ENCODE measurements at places on chromosomes 12 and 14.

DNA sequence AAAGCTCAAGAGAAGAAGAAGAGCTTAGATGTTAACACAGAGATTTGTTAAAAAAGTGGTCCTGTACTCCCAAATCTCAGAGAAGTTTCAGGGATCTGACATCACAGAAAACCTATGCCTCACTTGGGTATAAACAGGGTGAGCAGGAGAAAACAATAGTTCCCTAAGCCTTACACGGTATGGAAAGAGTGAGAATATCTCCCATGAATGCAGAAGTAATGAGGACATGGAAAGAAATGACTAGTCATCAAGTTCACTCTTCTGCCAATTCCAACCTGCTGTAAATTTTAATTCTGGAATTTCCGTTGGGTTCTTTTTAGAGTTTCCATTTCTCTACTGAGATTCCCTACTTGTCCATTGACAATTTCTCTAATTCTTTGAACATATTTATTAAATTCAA is 6.2 kb upstream of the PTGER2 start:
- DNase-seq: no peak

DNA sequence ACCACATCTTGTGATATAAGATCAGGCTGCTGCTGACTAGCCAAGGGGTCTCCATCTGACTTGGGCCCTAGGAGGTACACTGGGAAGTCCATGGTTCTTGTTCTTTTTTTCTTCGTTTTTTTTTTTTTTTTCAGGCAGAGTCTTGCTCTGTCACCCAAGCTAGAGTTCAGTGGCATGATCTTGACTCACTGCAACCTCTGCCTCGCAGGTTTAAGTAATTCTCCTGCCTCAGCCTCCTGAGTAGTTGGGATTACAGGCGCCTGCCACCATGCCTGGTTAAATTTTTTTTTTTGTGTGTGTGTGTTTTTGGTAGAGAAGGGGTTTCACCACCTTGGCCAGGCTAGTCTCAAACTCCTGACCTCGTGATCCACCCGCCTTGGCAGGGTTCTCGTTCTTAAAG is 178.2 kb downstream of the RMST start:
- DNase-seq: no peak

GRCh38 chr12:53172352-53172751 is 8.2 kb upstream of the ZNF740 start:
- DNase-seq: no peak

GRCh38 chr14:91154851-91155625 is 41.2 kb downstream of the DGLUCY start:
- no peak for DNase-seq

GRCh38 chr14:23542261-23542660 is 9.3 kb downstream of the ZFHX2 start:
- DNase-seq: no peak

GRCh38 chr12:92208613-92209121 is 63.0 kb upstream of the BTG1 start:
- DNase-seq: no peak

GRCh38 chr12:59874781-59875180 is 279.0 kb downstream of the SLC16A7 start:
- DNase-seq: no peak

DNA sequence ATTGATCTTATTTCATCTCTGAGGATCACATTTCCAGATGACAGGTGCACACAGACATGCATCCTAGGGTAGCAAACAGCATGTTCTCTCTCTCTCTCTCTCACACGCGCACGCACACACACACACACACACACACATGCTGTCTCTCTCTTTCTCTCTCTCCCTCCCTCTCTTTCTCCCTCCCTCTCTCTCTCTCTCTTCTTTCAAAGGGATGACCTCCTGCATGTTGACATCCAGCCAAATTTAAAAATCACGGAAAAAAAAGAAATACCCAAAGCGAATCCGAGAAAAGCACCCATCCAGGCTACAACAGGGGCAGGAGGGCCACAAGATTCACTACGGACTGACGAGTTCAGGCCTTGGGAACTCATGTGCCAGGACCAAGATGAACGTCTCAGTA is 2.3 kb downstream of the KSR2 start:
- no peak for DNase-seq

DNA sequence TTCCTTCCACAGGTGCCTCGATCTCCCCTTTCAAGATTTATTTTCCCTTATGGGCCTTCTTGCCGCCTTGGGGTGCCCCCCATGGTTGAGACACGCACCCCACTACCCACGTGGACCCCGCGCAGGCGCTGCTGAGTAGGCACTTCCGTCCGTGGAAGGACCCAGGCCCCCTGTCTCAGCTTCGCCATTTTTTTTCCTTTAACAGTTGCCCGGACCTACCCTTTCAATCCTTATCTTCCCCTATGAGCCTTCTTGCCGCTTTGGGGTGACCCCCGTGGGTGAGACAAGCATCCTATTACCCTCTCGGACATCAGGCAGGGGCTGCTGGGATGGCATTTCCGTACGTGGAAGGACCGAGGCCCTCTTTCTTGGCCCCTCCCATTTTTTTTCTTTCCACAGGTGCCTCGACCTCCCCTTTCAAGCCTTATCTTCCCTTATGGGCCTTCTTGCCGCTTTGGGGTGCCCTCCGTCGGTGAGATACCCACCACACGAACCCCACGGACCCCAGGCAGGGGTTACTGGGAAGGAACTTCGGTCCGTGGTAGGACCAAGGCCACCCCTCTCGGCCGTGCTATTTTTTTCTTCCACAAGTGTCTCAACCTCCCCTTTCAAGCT is 268.2 kb downstream of the ALG10 start:
- no peak for DNase-seq

DNA sequence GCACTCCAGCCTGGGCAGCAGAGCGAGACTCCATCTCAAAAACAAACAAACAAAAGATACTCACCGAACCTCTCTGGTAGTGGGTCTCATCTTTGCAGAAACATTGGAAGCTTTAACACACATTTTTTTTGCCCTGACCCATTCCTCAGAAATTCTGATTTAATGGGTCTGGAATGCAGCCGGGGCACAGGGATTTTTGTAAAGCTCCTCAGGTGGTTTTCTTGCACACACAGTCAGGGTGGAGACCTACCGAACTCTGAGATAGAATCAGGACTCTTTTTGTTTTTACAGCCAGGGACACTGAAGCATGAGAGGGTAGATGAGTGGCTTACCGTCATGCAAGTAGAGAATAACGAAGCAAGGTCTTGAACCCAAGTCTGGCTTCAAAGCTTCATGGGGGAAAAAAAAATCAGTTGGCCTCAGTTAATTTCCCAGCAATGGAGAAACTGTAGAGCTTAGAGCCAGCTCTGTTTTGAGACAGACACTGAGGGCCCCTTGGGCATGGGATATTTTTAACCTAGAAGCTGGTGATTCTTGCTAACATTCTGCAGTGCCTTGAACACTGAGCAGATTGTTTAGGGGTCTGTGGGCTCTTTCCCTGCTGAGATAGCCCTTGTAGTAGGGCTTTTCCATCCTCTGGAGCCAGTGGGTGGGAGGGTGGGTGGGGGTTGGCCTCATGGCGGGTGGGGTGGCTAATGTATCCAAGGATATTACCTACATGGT is 4.8 kb downstream of the RNU4-2 start:
- no peak for DNase-seq

DNA sequence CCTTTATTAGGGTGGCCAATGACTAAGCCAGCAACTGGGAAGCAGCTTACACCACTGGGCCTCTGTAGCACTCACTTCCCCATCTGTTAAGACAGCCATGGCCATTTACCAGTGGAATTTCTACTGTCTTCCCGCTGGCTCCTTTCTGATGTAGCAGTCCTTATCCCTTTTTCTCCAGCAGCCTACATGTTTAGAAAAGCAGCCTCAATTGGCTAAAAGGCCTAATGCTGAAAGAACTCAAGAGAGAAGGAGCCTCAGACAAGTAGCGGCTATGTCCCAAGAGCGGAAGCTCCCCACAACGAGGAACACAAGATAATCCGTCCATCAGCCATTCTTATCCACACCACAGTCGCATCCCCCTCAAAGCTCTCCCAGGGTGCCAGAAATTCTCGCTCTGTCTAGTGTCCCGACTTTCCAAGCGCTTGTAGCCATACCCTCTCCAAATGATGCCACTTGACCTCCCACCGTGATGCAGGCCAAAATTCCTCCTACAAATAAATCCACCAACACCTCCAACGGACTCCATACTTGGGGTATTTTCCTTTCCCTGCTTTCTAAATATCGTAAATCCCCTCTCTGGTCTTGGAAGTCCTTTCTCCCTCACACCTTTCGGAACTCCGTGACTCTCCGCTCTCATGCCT is 624 bp downstream of the M6PR start:
- no peak for DNase-seq

GRCh38 chr12:121489874-121490273 is 90.0 kb downstream of the RNF34 start:
- no peak for DNase-seq

- no peak for DNase-seq
Observed at GRCh38 chr14:81085596-81085995, 130.2 kb downstream of the TSHR start.
